ENCODE measurements at places on chromosomes 13 and 19.

DNA sequence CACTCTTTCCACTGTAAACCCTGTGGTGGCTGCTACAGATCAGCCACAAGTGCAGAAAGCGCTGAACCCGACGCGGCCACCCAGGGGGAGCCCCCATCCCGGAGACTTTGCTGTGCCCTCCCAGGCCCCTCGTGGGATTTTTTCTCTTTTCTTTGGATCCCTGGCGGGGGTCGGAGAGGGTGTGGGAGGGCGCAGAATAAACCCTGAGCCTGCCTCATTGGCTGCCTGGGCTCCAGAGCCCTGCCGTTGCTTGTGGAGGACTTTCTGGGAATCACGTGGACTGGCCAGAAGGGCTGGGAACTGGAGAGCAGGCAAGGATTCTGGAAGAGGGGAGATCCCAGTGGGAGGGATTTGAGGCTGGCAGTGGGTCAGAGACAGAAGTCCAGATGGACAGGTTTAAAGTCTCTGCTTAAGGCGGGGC, 24.9 kb downstream of the GADD45B start:
- DNase-seq: no peak

DNA sequence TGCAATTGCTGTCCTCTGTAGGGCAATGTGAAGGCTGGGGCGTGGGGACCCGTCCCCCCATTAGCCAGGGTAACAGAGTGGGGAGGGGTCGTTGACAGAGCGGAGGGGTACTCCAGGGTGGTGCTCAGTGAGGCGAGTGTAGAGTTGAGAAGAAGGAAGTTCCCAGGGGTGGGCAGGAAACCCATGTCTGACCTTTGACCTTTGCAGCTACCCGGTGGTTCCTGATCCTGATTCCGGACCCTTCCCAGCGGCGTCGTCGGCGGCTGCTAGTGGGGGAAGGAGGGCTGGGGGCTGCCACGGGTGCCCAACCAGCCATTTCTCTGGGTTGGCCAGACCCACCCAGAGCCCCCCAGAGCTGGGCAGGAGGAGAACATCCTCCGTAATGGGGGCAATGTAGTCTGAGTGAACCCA, 2.1 kb upstream of the PLVAP start:
- no peak for DNase-seq

DNA sequence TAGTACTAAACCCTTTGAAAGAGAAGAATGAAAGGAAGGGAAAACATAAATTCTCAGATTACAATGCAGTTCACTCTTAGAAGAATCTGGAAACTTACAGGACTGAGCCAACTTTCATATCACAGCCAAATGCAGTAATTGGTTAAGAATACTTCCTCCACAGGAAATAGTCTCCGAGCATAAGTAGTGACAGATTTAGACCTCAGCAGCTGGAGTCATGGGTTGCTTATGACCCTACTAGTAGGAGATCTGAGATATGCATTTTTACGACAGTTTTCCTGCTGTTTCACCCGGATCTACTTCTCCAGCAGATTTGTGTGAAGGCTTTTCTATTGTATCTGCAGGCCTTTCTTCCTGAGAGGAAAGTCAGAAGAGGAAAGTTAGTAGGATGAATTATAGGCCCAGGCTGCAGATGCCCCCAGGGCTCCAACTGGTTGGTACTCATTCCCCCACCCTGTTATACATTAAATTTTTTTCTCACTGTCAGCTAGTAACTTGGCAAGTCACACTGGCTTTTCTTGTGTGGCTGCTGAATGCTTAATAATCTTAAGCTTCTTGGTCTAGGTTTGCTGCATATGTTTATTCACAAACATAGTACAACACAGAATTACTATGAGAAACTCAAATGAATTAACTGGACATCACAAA, 1241.5 kb upstream of the MIR17HG start:
- DNase-seq: no peak

DNA sequence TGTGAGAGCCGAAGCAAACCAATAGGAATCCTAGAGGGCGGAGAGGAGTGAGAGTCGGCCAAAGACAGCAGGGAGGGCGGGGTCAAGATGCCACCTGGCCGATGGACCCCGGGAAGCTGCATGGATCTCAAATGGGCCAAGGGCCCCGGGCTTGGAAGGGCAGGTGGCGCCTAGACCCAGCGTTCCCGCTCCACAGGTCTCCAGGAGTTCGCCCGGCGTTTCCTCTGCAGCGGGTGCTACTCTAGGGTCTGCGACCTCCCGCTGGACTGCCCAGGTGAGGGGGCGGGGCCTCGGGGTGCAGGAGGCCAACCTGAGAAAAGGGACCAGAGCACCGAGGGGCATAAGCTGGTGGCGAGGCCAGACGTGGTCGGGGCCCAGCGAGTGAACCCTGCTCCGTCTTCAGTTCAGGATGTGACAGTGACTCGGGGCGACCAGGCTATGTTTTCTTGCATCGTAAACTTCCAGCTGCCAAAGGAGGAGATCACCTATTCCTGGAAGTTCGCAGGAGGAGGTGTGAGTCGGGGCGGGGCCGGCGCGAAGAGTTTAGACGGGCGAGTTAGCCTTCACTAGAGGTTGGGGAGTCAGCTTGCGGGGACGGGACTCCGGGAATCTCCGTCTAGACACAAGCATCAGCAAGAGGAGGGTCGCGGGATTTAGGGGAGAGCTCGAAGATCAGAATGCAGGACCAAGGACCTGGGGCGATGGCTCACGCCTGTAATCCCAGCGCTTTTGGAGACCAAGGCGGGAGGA, 9.9 kb downstream of the SPACA6 start:
- DNase-seq: no peak

GRCh38 chr13:111337741-111338140, 17.3 kb downstream of the TEX29 start:
- no peak for DNase-seq

DNA sequence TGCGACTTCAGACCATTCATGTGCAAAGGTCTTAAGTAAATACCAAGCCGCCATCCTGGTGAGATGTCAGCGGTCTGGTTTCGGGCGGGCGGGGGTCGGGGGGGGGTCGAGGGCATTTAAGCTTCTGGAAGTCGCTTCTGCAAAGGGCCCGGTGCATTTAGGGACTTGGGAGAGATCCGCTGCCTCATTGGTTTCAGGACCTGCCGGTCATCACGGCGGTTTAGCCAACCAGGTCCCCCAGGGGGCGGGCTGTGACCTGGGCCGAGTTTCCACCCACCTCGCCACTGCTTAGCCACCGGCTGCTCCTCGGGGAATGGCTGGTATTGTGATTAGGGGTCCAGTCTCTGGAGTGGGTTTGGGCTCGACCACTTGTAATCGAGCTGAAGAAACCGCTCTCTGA, 7.8 kb downstream of the ANKLE1 start:
- no peak for DNase-seq

DNA sequence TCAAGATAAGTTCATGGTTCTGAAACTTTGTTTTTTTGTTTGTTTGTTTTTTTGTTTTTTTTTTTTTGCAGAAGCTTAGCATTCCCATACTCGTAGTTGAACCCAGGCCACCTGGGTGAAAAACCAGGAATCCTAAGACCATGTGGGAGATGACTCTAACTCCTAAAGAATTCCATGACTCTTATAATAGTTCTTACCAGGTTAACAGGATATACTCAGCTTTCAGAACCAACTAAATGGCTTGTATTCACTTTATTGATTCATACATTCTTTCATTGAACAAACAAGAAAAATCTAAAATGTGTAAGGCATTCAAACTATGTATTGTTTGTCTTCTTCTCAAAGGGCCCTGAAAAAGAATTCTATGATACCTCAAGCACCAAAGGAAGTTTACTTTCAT, 40.5 kb upstream of the KLF5 start:
- DNase-seq: no peak

DNA sequence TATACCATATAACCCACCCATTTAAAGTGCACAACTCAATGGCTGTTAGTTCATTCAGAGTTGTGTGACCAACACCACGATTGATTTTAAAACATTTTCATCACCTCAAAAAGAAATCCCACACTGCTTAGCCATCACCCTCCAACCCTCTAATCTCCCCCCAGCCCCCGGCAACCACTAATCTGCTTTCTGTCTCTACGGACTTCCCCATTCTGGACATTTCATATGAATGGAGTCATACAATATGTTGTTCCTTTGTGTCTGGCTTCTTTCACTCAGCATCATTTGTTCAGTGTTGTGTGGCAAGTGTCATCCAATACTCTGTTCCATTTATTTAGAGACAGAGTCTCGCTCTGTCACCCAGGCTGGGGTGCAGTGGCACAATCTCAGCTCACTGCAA, 4.0 kb upstream of the PNMA8B start:
- no peak for DNase-seq

DNA sequence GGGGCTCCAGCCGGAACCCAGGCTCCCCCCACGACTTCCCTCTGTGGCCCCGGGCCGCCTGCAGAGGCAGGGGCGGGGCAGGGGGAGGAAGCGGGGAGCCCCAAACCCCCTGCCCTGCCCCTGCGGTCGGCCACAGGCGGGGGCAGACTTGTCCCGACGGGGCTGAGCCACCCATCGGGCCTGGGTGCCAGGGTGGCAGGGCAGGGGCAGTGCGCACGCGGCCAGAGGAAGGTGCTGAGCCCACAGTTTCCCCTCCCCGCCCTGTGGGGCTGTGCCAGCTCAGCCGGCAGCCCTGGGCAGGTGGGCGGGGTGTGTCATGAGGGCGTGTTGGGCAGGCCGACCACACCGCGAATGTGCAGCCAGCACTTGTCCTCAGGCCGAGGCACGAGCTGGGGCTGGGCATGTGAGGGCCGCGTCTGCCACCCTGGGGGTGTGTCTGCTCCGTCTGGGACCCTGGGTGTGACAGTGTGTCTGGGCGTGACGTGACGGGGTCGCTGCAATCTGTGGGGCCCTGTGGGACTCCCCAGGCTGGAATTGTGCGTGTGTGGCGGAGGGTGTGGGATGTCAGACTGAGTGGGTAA, 17.7 kb downstream of the CCDC97 start:
- DNase-seq: no peak

- no peak for DNase-seq
These were observed 4.2 kb downstream of the TUBGCP3 start for GRCh38 chr13:112583592-112584277.

- no peak for DNase-seq
These were observed 207.0 kb downstream of the SHISA2 start for GRCh38 chr13:25844559-25845434.

- no peak for DNase-seq
These were observed 22.6 kb downstream of the CARS2 start for GRCh38 chr13:110683203-110683883.

DNA sequence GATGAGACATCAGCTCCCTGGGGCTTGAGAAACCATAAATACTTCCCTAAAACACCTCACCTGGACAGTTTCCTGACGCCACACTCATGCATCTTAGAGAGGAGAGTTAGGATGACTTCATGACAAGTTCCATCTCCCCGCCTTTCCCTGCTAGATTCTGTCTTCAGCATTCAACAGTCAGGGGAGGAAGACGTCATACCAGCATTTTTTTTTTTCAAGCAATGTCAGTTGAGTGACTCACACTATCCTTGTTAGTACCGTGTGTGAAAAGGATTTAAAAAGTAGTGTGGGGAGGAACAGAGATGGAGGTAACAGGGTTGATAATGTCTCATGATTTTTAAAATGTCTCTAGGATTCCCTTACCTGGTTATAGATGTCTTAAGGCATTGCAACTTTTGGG, at the start of gene OR7D2:
Gene OR7D2 (plus strand): TSS at position 79 of the 400 bp plus-strand sequence. CDS start 6,803 bp downstream, outside the sequence.
- no peak for DNase-seq

DNA sequence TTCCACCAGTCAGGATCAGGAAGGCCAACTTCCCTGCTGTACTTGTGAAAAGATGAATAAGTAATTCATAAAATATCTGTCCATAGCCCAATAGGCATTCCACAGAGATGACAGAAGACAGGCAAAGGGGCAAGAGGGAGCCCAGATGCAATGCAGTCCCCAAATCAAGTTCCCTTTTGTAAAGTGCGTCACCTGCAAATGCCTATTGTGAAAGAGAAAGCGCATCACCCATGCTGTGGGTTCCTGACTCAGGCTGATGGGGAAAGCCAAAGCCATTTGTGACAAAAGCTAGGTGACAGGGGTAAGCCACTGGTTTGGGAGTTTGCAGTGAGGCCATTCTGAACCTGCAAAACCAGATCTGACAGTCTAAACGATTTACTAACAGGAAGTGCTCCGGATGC, 157.5 kb upstream of the ZNF536 start:
- DNase-seq: no peak

- no peak for DNase-seq
These were observed 310.8 kb upstream of the KLF12 start for GRCh38 chr13:74444864-74445479.

- DNase-seq: no peak
These were observed 37.6 kb downstream of the ARHGEF18 start for GRCh38 chr19:7386308-7386707.

DNA sequence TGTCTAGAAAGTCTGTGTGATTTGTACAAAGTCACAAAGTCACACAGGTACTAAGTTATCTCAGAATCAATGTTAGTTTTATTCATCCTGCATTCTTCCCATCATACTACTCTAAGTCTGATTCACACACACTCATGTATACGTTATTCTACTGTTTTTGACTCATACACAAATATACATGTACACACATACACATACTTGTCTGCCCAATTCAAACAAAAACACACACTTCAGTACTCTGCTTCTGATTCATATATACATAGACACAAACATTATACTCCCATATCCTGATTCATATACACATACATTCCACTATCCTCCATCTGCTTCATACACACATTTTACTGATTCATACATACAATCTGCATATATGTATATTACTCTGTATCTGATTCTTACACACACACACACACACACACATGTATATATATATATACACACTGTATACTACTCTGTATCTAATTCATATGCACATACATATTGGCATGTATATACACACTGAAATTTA, 69.3 kb downstream of the KLF12 start:
- no peak for DNase-seq

DNA sequence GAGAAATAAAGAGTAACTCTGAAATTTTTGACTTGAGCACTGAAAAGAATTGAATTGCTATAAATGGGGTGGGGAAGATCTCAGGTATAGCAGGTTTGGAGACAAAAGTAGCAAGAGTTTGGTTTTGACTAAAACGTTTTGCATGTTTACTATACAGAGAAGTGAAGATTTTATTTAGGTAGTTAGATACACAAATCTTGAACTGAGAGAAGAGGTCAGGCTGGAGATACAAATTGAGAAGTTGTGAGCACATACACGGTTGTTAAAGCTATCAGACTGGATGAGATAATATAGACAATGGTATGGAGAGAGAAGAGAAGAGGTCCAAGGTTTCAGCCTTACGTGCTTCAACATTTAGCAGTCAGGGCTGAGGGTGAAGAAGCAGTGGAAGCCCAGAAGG, 420.9 kb downstream of the FOXO1 start:
- DNase-seq: no peak

GRCh38 chr19:49097453-49098288, 12.4 kb downstream of the SNRNP70 start:
- peak; percentile 65 for DNase-seq

DNA sequence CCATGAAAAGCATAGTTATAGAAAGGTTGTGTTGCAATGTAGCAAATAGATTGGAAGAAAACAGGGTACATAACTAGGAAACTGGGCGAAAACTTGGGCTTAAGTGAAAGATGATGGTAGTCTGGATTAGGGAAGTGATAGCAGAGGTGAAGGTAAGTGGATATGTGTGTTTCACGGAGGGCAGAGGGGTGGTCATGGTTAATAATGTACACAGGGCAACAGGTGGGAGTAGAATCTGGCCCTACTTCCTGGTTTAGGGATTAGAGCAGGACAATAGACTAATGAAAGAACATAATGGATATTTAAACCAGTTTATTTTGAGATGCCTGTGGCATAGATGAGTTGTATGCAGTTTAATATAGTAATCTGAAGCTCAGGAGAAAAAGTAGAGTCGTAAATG, 257.3 kb upstream of the SPRY2 start:
- no peak for DNase-seq

GRCh38 chr19:21907516-21907915, 71.5 kb upstream of the ZNF43 start:
- DNase-seq: no peak

- no peak for DNase-seq
These were observed 9.3 kb upstream of the PEAK3 start for GRCh38 chr19:2291185-2291751.

- no peak for DNase-seq
These were observed 38.4 kb downstream of the ACTN4 start for GRCh38 chr19:38685666-38686529.

Data from Panc1 (cell line).